ENCODE measurements at places on chromosomes 5 and 9.
A peak's percentile ranks its signal among the peaks of the same experiment; 100 is the strongest.

DNA sequence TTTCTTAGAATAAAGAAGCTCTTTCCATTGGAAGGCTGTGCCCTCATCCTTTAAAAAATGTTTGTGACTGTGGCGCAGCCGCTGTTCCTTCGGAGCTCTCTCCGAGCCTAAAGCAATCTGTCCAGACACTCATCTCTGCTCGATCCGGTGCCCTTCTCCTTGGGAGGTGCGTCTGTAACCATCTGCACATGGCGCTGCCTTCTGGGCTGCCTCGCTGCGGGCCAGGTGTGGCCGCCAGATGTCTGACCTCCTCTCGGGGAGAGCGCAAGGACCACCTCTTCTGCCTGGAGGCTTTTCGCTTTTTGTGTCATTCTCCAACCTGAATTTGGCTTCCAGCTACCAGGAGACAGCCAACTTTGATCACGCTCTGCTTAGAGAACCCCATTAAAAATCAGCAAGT, 153.4 kb upstream of the PTCH1 start:
- no peak for DNase-seq

GRCh38 chr5:141234109-141234667, 11.0 kb upstream of the PCDHB15 start:
- no peak for DNase-seq

DNA sequence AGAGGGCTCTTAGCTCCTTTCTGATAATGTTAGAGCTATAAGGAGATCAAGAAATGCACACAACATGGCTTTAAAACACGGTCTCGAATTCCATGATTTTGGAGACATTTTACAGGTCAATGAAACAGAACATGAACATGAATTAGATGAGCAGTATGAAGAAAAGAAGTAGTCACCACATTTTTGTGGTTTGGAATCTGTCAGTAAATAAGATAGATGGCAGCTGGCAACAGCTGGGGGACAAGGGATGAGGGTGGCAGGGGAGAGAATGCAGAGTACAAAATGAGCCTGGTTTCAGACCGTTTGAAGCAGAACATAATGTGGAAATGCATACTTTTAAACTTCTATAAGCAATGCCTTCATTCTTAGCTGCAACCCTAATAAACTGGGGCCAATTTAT, 107.1 kb downstream of the OXCT1 start:
- no peak for DNase-seq

- no peak for DNase-seq
These were observed 9.0 kb upstream of the CPLX2 start for GRCh38 chr5:175862131-175863012.

DNA sequence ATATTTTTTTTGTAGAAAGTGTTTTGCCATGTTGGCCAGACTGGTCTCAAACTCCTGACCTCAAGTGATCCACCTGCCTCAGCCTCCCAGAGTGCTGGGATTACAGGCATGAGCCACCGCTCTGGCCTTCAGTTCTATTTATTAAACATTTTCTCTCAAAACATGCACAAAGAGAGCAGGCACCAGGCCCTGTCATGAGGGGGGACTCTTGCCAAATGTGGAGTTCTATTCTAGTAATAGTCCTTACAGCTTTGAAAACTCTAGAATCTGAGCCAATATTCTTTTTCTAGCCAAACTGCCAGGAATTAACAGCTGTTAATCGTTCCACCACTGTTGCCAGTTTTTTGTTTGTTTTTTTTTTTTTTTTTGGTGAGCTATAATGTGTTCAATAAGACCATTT, 124.6 kb downstream of the TARS1 start:
- no peak for DNase-seq

- DNase-seq = peak; percentile 20
These were observed 129.5 kb downstream of the TTLL11 start for GRCh38 chr9:121963528-121963995.

GRCh38 chr9:14769230-14769571, 46.7 kb upstream of the CER1 start:
- DNase-seq = peak; percentile 17

- DNase-seq = no peak
These were observed 5.3 kb downstream of the ASPN start for GRCh38 chr9:92476962-92477361.

DNA sequence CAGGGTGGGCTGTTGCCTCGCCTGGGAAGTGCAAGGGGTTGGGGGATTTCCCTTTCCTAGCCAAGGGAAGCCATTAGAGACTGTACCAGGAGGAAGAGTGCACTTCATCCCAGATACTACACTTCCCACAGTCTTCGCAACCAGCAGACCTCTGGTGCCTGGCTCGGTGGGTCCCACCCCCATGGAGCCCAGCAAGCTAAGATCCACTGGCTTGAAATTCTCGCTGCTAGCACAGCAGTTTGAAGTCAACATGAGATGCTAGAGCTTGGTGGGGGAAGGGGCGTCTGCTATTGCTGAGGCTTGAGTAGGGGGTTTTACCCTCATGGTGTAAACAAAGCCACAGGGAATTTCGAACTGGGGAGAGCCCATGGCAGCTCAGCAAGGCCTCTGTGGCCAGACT, 586.4 kb downstream of the HTR1A start:
- no peak for DNase-seq

DNA sequence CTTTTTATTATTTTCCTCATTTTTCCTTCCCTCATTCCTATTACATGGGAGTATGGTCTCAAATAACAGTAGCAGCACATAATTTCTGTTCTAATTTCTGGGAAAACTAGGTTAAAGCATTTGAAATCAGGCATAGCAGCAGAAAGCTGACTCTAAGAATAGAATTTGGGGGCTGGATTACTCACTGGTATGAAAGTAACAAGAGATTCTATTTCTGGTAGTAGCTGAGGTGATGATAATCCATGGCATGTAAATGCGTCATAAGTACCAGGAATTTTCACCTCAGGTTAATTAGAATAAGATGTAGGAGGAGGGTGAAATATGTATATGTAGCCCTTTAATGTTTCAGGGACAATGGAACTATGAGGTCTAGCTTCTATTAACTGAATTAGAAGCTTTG, 662.0 kb downstream of the PTPRD start:
- no peak for DNase-seq

DNA sequence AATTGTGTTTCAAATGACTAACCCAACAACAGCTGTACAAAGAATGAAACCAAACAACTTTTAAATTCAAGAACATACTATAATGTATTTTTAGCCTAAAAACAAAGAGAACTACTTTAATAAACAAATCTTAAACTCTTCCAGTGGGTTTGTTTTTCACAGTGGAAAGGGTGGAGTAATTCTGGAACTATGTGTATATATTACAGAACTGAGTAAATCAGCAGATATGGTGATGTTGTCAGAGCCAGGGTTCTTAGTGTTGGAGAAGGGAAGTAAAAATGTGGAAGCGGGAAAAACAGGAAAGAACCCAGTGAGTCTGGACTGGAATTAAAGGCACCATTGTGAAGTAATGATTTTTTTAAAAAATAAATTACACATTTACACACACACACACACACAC, 144.9 kb downstream of the CDK5RAP2 start:
- no peak for DNase-seq

- DNase-seq = no peak
These were observed 138.3 kb upstream of the DMAC1 start for GRCh38 chr9:7937761-7938491.

DNA sequence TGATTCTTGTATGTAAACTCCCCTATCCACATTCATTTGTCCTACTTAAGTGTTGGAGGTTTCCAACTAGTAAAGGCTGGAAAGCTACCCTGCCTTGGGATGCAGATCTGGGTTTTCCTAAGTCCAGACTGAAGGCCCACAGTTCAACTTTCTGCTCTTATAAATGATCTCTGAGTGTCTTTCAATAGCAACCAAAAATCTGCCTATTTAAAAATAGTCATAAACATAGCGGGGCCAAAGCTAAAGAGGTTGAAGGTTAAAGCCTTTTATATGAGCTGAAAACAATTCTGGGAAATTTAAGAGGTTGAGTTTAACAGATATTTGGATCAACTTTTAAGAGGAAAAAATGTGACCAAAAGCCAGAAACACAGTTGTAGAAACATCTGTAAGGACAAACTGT, 87.2 kb downstream of the NTRK2 start:
- DNase-seq = no peak

- no peak for DNase-seq
These were observed 66.1 kb downstream of the DNAH5 start for GRCh38 chr5:13878357-13878756.

GRCh38 chr9:3385871-3386270, 139.9 kb downstream of the RFX3 start:
- DNase-seq = no peak

DNA sequence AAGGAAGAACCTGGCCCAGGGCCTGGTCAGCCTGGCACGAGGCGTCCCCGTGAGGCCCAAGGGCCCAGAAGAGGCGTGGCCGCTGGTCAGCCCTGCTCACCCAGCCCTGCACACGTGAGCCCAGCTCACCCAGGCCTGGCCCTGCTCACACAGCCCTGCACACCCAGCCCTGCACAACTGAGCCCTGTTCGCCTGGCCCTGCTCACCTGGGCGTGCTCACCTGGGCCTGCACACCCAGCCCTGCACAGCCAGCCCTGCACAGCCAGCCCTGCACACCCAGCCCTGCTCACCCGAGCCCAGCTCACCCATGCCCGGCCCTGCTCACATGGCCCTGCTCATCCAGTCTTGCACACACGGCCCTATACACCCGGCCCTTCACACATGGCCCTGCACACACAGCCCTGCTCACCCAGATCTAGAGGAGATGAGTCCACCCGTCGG, 2.1 kb downstream of the ZDHHC11 start:
- no peak for DNase-seq

GRCh38 chr5:76521240-76521758, 101.9 kb downstream of the F2RL2 start:
- DNase-seq = no peak

DNA sequence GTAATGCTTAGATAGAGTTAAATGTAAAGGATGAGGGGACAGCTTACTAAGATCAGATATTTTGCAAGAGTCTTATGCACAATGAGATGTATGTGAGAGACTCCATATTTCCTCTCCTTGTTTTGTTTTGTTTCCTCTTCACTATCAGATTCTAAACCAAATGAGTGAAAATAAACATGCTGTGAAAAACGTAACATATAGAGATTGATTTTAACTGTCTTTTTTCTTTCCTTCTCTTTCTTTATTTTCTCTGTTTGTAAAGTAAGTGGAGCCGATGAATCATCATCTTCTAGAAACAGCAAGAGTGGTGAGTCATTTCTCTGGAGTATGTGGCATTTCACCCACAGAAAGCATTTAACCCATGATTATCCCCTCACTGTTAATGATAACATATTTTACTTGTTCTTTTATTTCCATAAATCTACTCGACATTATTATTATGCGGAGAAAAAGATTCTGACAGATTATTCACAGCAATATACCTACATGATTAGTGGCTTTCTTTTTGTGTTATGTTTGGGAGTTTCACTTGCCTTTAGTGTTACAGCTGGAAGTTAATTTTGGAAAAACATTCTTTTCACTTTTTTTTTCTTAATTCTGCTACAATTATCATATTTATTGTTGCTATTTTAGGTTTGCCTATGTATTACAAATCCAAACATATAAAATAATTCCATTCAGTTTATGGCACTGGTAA, 2.1 kb upstream of the ANXA1 start:
- DNase-seq = peak; percentile 50

- DNase-seq = no peak
These were observed 113.2 kb downstream of the DCP2 start for GRCh38 chr5:113089653-113090335.

GRCh38 chr9:1248743-1249142, 198.6 kb downstream of the DMRT2 start:
- DNase-seq = no peak

GRCh38 chr9:71562140-71562539, 206.2 kb downstream of the CEMIP2 start:
- DNase-seq = no peak

- DNase-seq = no peak
These were observed 14.4 kb upstream of the HRCT1 start for GRCh38 chr9:35891646-35892045.

Data from pulmonary artery endothelial cell (primary cell).